ENCODE measurements at places on chromosomes 11 and 22.

DNA sequence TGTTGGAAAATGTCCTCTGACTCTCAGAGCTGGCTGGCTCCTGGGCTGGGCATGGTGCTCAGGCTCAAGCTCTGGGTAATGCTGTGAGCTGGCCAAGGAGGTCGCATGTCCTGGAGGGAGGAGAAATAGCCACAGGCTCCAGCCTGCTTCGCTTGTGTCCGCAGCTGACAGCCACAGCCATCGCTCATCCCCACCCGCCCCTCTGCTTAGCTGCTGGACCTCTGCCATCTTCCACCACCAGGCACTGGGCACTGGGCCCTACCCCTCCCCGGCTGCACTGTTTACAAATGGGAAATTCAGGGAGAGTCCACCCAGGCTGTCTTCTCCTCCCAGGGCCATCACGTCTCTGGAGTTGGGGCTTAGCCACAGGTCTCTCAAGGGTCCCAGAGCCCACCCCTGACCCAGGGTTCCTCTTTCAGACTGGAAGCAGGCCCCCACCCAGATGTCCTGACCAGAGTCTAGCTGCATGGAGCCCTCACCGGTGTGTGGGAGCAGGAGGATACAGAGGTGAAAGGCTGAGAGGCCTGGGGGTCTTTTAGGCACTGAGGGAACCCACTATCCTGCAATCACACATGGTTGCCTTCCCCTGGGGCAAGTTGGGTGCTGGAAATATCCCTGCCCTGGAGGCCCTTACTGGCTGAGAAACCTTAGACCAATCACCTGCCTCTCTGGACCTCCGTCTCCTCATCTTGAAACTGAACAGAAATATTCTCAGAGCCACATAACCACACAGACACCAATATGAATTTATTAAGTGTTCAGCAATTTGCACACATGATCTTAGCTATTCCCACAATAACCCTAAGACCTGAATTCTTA is 62.7 kb downstream of the CD82 start:
- no peak for DNase-seq

DNA sequence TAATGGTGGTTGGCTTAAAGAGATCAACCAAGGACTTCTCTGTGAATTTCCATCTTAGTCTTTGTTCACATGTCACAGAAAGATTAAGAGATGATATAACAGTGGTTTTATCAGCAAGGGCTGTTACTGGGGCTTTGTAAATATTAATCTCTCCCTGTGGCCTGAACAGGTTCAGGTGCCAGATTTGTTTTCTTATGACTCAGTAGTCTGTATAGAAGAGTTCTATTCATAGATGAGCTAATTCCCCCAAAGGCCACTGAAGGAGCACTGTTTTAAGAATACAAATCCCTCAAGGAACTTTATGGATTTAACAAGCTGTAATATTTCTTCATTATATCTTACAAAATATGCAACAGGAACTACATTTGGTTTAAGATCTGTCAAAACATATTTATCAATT is 50.4 kb downstream of the TCP11L1 start:
- no peak for DNase-seq

DNA sequence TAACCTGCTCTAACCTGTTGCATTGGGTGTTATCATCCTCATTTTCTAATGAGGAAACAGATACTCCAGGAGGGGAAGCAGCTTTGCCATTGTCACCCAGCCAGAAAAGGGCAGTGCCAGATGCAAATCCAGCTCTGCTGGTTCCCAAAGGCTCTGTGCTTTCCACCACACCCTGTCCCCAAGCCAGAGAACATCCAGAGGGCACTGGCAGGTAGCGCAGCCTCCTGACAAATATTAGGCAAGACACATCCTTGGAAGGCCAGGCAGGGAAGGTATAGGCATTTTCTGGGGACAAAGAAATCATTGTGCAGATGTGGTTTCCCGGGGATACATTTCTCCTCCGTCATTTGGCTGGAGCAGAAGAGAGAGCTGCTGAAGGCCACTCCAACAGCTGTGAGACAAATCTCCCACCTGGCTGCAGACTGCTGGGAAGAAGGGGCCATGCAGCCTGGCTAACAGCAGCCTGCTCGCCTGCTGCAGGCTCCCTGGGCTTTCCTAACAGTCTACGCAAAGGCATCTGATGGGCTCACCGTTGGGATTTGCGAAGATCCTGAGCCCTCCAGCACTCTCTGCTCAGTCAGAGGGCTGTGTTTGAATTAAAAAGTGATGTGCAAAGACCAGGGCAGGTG is 93.9 kb upstream of the PITPNB start:
- no peak for DNase-seq

DNA sequence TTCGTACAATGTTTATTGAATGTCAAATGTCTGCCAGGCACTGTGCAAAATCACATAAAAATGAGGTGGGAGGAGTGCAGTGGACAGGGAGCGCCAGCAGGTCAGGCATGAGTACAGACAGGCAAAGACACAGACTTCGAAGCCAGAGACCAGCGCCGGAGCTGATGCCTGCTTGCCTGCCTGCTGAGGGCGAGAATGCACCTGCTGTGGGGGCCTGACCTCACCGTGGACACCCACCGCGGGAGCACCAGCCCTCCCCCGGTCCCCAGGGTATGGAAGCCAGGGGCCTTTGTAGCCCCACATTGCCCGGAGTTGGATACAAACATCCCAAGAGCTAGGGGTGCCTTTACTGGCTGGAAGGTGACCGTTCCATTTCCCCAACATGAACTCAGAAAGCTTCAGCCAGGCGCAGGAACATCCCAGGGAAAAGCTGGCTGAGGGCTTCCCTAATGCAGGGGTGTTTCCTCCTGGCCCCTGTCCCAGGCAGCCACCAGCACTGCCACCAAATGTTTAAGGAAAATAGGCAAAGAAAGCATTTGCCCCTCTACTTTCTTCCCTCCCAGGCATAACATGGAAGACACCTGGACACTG is 17.9 kb downstream of the IFITM10 start:
- no peak for DNase-seq

GRCh38 chr11:4093519-4094347 is 866 bp upstream of the RRM1 start:
- no peak for DNase-seq

All from activated T-helper 1 cell treated with anti-CD3 and anti-CD28 coated beads, Interleukin-2, amount 50 U/mL, for 16 hours (primary cell).